Stimulated activated CD4-positive, alpha-beta T cell treated with anti-CD3 and anti-CD28 coated beads, TNF-alpha, amount 100 ng/mL, for 4 hours (primary cell): ENCODE measurements at places on chromosomes 7 and 10.

DNA sequence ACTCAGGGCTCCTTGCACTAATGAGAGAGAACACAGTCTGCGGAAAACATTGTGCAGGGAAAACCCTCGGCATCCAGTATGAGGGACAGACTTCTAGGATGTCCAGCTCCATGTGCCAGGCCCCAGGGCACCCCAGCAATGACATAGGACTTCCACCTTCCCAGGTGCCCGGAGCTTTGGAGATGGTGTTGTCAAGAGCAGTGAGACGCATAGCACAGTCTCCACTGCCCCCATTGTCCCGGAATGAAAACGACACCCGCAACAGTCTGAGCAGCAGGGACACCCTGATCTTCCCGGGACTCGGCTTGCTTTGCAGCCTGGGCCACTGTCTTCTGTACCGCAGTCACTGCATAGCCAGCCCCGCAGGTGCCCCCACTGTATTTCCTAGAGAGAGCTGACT, 339.2 kb upstream of the ADARB2 start:
- DNase-seq, result no peak

DNA sequence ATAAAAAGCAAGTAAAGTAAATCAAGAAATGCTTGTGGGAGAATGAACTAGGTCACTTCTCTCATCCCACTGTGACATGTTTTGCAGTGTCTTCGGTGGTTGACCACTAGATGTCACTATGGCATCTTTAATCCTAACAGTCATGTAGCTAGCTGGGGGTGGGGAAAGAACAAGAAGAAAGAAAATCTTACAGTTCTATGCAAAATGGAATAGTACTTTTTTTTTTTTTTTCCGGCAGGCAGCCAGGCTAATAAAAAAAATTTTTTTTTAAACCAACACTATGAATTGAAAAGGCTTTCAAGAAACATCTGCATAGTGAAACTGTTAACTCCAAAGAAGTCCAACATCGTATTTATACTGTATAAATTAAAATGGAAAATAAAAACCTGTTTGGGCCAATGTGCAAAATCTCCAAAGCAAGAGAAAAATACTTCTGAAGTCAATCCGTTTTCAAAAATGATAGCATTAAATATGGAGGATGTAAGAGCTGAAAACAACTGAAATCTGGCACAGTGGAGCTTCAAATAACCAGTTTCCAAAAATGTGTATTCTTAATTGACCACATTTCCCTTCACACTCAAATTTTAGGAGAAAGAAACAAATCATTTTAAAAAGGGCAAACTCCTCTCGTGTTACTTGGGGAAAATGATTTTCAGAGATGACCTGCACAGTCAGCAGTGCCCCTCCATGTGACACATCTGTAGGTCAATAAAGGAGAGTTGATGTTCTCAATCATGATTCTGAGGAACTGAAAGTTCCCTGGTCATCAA, 38.5 kb downstream of the CDK1 start:
- no peak for DNase-seq

GRCh38 chr7:148708026-148708885, 9.6 kb downstream of the CUL1 start:
- DNase-seq, result no peak

DNA sequence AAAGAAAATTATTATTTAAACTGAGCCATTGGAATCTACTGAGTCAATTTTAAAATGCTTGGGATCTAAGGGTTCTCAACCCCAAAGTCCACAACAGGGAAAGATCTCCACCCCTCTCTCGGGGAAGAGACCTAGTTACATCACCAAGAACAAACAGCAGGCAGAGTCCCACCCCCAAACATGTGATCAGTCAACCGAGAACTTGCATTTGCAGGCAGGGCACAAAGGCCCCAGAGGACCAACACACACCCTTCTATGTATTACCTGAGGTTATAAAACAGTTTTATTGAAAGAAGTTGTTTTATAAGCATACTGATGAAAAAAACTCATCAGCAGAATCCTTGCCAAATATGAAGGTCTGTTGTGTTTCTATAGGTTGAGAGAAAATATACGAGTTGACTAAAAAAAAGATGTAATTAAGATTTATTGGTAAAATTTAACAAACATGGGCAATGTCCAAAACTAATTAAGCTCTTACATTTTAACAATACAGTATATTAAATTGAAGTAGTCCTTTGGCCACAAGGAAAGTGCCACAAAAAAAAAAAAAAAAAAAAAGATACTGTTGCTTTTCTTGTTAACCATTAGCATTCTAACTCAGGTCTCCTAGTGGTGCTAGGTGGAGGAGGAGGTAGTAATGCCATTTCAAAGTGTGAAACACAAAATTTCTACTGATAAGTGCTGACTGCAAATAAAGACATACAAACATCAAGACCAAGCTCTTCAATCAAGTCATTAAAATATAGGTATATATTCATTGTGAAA, 975 bp upstream of the USP54 start:
- DNase-seq, result no peak

DNA sequence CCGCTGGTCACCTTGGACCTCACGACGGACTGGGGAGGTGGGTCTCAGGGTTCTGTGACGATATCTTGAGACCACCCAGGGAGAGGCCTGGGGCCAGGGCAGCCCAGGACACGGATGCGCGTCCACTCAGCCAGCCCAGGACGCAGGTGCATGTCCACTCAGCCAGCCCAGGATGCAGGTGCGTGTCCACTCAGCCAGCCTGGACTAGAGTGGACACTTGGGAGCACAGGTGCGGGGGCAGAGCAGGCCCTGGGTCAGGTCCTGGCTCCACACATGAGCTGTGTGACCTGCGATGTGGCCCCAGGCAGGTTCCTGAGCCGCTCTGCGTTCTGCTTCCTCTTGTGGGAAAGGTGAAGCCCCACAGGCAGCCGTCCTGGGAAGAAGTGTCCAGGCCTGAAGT, 22.2 kb downstream of the KNDC1 start:
- no peak for DNase-seq

DNA sequence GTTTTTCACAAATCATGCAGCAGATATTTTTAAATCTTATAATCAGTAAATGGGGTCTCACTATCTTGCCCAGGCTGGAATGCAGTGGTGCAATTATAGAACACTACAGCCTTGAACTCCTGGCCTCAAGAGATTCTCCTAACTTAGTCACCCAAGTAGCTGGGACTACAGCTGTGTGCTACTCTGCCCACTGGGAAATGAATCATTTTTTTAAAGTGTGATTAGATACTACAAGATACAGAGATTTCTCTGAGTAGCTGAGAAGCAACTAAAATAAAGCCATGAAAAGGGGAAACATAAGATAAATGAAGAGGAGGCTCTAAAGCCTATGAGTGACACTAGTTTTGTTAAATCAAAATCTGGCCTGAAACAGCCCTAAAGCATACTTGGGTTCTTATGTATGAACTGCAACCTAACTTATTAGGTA, 119.7 kb downstream of the JMJD1C start:
- DNase-seq, result no peak

DNA sequence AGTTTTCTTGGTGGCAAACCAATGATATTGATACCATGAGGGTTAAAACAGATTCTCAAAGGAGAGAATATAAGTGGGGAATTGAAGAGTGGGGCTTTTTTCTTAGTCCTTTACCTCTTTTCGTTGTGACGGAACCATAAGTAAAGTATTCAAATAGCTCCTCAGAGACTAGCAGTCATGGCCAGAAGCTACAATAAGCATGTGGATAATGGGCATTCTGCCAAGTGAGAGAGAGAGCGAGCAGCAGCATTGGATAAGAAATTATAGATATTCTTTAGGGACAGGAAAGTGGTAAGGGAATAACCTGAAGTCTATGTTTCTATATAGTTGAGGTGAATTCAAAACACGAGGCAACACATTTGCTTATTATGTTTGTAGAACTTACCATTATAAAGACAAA, 235.1 kb downstream of the SEMA3E start:
- DNase-seq, result no peak

DNA sequence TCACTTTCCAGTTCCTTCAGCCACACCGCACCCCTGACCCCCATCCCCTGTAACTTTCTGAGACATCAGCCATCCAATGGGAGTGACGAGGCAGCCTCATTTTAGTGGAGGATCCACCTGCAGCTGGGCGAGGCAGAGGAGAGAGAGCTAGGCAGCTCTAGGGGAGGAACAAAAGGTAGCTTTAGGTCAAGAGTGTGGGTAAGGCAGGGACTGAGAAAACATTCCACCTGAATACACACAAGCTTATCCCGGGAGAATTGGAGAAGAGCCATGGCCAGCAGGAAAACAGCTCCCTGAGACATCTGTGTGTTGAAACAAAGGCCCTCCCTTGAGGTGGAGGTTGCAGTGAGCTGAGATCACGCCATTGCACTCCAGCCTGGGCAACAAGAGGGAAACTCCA, 6.7 kb upstream of the KLRG2 start:
- no peak for DNase-seq

- no peak for DNase-seq
Observed at GRCh38 chr7:32200646-32201045, 130.4 kb upstream of the PDE1C start.

DNA sequence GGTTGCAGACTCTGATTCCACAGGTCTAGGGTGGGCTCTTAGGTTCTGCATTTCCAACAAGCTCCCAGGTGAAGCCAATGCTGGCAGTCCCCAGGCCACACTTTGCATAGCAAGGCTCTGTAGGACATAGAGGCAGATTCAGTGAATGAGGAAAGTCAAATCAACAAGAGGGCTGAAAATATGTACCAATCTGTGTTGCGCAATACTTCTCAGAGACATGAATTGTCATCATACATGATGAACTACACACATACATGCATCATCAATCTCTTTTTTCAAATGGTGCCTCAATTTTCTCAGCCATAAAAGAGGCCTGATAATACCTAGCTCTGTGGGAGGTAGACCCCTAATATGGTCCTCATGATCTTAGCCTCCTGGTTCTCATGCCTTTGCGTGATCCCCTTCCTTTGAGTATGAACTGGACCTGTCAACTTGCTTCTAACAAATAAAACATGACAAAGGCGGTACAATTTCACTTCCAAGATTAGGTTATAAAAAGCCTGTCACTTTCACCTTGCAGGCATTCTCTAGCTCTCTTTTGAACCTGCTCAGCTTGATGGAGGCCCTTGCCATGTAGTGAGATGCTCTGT, 49.0 kb downstream of the PIK3CG start:
- no peak for DNase-seq

- no peak for DNase-seq
Observed at GRCh38 chr7:15158141-15158810, 255.7 kb upstream of the DGKB start.

DNA sequence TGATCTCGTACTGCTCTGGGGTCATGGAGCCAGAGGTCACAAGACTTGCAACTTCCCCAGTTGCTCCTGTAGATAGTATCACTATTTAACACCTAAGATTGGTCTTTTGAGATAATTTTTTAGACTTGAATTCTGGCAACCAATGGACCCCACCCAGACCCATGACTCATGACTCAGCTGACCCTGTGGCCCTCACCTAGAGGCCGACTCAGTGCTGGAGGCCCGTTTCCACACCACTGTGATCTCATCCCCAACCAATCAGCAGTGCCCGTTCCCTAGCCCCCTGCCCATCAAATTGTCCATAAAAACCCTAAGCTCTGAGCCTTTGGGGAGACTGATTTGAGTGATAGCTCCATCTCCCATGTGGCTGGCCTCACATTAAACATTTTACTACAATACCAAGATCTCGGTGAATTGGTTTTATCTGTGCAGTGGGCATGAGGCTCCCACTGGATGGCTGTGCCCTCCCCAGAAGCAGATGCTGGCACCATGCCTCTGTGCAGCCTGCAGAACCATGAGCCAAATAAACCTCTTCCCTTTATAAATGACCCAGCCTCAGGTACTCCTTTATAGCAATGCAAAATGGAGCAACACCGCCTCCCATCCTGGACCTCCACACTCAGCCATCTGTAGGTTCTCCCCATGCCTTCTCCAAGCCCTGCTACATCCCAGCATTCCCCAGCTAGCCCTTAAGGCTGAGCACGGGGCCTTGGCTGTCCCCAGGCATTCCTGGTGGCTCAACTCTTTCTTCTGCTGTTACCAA, 98.8 kb downstream of the PRKAG2 start:
- no peak for DNase-seq

- DNase-seq, result no peak
Observed at GRCh38 chr7:140526787-140527664, 47.7 kb upstream of the MKRN1 start.

DNA sequence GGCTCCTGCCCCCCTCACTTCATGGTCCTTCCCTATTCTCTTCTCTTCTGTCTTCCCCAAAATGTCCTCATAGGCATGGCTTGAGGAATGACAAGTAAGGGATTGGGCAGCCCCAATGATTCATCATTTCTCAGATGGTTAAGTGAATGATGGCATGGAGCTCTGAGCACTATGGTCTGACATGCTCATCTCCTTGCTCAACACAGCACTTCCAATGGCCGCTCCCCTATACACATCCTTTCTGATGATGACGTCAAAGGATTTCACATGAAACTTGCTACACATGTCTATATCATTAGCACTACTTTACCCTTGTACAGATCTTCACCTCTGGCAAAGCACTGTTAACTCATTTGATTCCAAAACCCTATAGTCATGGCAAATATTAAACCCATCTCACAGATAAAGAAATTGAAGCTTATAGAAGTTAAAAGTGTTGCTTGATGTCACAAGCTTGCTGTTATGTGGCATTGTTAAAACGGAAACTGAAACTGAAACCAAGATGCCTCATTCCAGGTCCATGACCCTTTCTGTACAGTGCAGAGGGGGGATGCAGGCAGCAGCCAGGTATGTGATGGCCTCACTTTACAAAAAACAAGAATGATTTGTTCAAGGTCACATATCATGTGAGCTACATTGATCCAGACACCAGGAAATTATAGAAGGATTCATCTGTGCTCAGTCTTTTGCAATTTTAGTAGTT, 90.0 kb upstream of the PLXNA4 start:
- no peak for DNase-seq

- no peak for DNase-seq
Observed at GRCh38 chr7:41969561-41970105, 266.7 kb upstream of the INHBA start.

DNA sequence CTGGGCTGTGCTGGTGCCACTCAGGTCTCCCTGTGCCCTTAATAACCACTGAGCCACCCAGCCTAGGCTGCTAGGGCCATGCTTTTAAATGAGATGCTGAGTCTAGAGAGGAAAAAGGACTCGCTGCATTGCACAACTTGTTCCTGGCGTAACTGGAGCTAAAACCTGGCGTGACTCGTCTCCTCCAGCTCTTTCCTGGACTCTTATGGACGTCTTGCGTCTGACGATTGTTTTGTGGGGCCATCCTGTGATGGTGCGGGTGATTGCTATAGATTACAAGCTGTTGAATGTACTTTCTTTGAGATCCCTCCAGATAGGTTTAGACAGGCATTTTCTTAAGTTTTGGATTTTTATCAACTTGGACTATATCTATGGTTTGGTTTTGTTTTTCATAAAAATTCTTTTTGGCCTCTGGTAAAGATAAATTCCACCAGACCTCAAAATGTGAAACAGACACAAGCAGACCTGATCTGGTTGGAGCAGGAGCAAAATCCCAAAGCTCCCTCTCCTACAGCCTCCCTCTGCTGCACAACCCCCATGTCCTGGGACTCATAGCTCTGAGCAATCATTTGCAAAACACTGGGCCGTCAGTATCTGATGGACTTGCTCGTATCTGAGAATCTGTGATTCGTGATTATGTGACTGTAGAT, 230.3 kb downstream of the ARHGAP12 start:
- no peak for DNase-seq

DNA sequence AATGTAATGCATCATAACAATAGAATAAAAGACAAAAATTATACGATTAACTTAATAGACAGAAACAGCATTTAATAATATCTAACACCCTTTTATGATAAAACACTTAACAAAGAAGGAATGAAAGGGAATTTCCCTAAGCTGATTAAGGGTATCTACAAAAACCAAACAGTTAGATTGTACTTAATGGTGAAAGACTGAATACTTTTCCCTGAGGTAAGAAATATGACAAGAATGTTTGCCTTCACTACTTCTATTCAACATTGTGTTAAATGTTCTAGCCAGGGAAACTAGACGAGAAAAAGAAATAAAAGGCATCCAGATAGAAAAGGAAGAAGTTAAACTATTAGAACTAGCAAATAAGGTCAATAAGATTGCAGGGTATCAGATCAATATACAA, 276.9 kb downstream of the BAMBI start:
- no peak for DNase-seq
